ENCODE measurements at places on chromosomes 4 and X. TPM values are rescaled to one million over a fixed set of nuclear protein-coding genes. Genes with fewer than 3 reads are reported as not detected.

Gene ELOVL6
- total RNA-seq = 6.5 TPM

Gene KDR
- 18.8 TPM for total RNA-seq

Gene SH3BGRL
- 199 TPM for total RNA-seq

Gene DMD
- total RNA-seq = 260 TPM

Gene UNC5C
- 11.2 TPM for total RNA-seq

Gene OPN1MW
- total RNA-seq = not detected

Gene EDNRA
- 23.0 TPM for total RNA-seq

Gene GPR143
- total RNA-seq = 0.45 TPM

Gene TEC
- total RNA-seq = 5.7 TPM

Gene FHDC1
- 3.0 TPM for total RNA-seq

Gene GPR119
- not detected for total RNA-seq

GRCh38 chr4:173135241-173135847 lies 33.3 kb upstream of the GALNT7 start:
- DNase-seq = no peak

DNA sequence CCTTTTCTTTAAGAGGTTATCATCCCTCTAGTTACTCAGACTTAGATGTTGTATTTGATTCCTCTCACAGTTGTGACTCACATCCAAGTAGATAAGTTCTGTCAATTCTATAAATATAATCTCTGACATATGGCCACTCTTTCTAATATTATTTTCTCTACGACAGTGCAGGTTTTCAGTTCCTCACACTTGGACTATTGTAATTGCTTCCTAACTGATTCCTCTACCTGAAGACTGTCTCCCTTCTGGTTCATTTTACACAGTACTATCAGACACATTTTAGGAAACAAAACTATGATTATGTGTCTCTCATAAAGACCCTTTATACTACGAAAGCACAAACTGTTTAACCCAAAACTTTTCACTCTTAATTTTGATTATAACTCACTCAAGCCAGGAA lies 31.3 kb upstream of the GNRHR start:
- no peak for DNase-seq

GRCh38 chr4:78951862-78952472 lies 12.7 kb upstream of the PAQR3 start:
- DNase-seq = no peak

GRCh38 chrX:9337046-9337445 lies 127.8 kb upstream of the TBL1X start:
- no peak for DNase-seq

DNA sequence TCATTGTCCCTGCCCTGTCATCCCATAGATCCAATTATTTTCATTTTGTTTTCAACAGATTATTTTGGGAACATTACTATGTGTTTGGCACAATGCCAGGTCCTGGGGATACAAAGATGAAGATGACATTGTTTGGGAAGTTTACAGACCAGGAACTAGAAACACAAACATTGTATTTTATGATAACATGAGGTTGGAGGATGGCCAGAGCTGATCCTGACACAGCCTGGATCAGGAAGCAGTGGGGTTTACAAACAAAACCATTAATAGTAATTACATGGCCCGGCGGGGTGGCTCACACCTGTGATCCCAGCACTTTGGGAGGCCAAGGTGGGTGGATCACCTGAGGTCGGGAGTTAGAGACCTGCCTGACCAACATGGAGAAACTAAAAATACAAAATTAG lies 29.9 kb downstream of the CLRN2 start:
- DNase-seq = no peak

GRCh38 chr4:4693258-4693657 lies 151.4 kb upstream of the STX18 start:
- no peak for DNase-seq

GRCh38 chr4:156475322-156475721 lies 496.3 kb downstream of the PDGFC start:
- DNase-seq = no peak

DNA sequence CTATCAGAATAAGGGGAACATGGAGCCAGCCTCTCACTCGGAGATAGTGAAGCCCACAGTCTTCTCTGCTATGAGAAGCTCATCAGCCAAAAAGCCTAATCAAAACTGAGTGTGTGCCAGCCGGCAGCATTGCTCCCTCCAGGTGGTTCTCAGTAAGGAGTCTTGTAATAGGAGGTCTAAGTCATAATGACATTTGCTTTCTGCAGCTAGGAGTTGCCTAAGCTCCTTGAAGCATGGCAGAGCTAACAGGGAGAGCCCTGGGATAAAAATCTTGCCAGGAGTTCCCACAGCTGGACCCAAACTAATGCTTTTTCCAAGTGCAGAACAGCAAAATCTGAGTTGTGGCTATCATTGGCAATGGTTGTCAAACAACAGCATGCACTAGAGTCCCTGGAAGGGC lies 245.2 kb downstream of the SPATA18 start:
- DNase-seq = no peak

DNA sequence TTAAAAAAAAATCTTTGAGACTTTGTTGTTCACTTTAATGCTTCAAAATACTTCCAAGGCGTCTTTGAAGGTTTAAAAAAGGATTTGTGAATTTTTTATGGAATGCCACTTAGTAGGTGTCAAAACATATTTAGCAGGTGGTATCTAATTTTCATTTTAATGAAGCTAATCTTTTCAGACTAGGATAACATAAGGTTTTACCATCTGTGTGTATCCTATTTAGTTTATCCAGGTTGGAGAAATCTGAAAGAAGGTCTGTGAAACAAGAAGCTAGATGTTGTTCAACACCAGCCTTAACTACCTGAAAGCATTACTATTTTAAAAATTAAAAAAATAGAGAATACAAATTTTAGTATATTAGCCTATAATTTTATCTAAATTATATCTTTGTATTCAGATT lies 193.4 kb downstream of the GRID2 start:
- DNase-seq = no peak

DNA sequence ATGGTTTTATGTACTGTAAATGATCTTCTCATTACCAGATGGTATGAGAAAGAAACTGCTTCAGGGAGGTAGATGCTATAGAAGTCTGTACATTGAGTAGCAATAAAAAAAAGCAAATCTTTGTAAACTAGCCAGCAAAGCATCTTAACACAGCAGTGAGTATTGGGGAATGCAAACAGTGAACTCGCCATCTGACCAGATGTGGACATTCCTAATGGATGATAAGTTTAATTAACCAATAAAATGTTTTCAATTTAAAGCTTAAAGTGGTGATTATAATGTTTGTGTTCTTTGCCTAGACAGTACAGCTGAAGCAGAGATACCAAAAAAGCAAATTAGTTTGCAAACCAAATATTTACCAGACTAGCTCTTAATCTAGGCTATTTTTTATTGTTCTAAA lies 1144.2 kb downstream of the FAT4 start:
- DNase-seq = no peak

DNA sequence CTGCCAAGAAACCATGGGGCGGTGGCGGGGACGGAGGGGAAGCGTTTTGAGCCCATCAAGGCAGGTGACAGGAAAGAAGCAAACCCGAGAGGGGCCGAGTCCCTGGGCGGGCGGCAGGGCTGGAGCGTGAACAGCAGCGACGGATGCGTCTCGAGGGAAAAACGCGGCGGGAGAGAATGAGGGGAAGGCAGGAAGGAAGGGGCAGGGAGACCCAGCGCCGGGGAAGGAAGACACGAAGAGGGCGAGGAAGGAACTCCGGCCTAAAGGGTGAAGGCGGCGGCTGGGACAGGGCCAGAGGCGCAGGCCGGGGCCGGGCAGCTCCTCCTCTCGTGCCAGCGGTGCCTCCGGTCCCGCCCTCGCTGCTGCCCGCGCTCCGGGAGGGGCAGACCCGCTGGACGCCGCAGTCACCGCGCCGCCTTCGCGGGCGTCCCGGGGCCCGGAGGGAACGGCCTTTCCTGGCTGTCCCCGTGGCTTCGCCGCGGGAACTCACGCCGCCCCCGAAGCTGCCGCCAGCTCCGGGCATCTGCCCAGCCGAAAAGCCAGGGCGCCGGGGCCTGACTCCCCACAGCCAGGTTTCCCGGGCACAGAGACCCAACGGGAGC lies 751 bp upstream of the RGS12 start:
- DNase-seq = peak; percentile 76

DNA sequence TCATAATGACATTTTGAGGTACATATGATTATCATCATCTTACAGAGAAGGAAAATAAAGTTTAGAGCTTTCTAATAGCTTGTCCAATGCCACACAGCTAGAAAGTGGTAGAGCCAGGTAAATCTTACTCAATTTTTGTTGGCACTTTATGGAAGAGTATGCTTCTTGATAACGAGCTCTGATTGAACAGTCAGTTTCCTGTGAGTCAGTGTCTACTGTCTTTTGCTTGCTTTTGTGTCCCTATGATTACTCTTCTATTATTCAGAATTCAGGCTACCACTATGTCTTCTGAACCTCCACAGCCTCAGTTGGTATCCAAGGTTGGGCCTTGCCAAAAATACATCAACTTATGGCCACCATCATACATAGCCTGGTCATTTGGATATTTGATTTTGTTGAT lies 2.6 kb downstream of the FAAH2 start:
- no peak for DNase-seq

DNA sequence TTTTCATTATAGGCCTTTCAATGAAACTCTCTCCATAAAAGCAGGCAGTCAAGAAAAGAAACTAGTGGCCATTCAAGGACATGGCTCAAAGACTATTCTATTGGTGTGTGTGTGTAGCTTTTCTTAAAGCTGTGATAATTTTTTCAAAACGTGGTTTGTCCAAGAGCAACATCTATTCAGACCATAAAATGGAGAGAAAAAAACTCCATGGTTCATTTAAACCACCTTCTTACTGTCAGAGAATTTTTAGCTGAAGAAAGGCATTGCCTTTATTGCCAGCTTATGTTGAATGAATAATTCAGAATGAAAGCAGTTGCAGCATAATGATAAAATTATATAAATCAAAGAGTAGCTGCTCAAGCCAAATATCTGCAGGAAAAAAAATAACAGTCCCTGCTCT lies 325.5 kb downstream of the PCDH18 start:
- DNase-seq = no peak

- no peak for DNase-seq
Measured at GRCh38 chr4:53234111-53234510, 131.8 kb downstream of the SCFD2 start.

GRCh38 chrX:18929775-18930174 lies 54.1 kb downstream of the PHKA2 start:
- DNase-seq = no peak

DNA sequence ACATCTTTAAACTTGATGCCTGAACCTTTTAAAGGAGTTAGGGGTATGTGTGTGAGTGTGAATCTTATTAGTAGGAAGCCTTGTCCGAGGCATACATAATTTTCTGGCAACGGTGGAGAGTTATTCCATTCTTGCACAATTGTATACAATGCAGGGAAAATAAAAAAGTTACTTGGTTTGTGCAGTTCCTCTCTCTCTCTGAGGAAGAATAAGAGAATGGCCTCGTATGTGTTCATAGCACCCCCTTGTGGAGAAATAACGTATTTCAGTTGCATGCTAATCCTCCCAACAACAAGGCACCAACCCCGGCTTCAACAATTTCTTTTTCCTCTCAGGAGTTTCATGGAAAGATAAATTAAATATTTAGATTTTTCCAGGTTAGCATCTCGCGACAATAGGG lies 33.7 kb upstream of the FGF13 start:
- DNase-seq = no peak

- no peak for DNase-seq
Measured at GRCh38 chr4:151166636-151167035, 67.2 kb downstream of the RPS3A start.

GRCh38 chrX:155966876-155967275 lies 30.6 kb upstream of the IL9R start:
- no peak for DNase-seq

DNA sequence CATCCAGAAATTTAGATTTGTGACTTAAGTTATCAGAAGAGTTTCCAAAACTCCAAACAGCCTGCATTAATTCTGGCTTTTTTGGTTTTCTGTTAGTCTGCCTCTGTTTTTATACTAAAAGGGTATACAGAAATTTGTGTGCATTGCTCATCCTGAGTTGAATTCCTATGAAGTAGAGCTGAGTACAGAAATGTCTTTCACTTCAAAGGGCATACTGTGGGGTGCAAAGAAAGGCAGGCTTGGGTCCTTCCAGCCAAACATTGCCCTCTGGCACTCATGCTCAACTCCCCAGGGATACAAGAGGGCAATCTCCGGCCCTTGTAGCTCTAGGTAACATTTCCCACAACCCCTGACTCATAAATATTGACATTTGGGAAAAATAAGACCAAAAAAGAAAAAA lies 27.6 kb upstream of the TMEM184C start:
- DNase-seq = no peak

DNA sequence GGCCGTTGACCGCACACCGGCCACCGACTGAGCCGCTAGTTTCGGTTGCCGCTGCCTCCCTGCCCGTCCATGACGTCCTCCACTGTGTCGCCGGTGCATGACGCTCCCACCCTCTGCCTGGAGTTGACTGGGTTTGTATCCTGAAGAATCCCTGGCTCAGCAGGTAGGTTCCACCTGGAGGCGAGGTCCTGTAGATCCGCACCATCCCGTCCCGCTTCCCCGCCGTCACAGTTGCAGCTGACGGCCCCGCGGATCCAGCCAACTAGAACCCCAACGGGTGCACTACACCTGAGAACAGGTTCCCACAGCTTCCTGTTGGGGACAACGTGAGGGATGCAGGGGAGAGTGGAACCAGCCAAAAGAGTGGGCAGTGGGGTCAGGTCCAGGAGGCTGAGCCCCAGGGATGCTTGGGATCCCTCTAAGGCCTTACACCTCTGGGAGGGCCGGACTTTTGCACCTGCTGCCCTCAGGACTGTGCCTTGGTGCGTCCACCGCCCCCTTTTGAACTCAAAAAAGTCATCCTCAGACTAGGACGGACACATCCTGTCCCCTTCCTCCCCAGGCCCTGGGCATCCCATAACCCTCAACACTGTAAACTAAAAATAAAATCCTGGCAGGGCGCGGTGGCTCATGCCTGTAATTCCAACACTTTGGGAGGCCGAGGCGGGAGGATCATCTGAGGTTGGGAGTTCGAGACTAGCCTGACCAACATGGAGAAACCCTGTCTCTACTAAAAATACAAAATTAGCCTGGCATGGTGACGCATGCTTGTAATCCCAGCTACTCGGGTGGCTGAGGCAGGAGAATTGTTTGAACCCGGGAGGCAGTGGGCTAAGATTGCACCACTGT lies 1.1 kb upstream of the SLBP start:
- no peak for DNase-seq

DNA sequence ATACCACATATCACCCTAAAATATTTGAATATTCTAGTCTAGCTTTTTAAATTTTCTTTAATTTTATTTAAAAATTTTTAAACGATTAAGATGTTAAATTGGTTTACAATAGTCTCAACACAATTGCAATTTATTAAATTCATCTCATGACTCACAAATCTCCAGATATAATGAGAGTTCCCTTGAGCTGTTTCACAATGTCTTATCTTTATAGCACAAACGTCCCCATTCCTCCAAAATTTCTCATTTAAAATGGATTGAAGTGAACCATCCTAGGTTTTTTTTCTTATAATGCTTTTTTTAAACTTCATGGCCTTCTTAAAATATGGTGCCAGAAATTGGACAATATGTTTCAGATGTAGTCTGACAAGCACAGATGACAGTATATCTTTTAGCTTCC lies 204.4 kb downstream of the GABRB1 start:
- DNase-seq = no peak

- no peak for DNase-seq
Measured at GRCh38 chr4:184237612-184238011, 19.9 kb upstream of the ENPP6 start.

- no peak for DNase-seq
Measured at GRCh38 chrX:153945956-153946943, 1.8 kb upstream of the RENBP start.

Measured in aorta (tissue), 5 donors.